ENCODE measurements at places on chromosomes 5 and 9.

DNA sequence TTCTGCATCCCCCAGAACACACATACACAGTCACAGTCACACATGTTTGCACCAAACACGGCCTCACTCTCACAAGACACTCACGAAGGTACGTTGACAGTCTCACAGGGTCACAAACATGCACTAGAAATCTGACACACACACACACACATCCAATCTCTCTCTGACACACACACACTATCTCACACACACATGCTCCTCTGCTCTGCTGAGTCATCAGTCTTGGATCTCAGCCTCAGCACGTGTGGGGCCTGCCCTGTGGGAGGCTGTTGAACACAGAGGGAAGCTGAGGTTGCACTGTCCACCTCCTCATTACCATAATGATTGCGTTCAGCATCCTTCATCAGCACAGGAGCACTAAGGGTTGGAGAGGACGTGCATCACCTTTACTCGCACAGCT lies 188.8 kb downstream of the MTRR start:
- no peak for DNase-seq

DNA sequence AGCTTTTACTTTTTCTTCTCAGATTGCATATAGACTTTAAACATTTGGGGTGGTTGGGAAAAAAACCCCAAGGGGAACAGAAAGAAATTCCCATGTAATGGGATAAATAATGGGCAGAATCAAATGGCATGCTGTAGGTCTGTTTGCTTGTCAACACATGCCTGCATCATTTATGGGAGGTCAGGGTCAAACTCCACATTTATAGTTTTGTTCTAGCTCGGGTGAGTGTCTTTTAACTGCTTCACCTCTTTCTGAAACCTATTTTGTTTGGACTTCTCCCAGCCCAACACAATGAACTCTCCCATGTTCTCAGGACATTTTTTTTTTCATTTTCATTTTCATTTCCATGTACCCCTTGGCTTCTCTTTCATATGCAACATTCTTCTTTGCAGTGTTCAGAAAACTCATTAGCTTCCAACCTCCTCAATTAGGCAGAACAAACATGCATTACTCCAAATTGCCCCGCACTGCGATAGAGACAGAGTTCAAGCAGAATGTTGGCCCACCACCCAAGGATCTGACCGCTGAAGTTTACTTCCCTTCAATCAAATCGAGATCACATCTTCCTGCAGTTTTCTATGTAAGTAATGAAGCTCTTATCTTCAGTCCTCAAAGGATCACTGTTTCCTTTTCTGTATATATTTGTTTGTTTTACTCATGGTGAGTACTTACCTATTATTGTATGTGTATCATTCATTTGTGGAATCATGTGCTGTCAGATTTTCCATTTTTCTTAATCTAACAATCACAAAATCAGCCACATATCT lies 354.6 kb downstream of the ZSWIM6 start:
- no peak for DNase-seq

DNA sequence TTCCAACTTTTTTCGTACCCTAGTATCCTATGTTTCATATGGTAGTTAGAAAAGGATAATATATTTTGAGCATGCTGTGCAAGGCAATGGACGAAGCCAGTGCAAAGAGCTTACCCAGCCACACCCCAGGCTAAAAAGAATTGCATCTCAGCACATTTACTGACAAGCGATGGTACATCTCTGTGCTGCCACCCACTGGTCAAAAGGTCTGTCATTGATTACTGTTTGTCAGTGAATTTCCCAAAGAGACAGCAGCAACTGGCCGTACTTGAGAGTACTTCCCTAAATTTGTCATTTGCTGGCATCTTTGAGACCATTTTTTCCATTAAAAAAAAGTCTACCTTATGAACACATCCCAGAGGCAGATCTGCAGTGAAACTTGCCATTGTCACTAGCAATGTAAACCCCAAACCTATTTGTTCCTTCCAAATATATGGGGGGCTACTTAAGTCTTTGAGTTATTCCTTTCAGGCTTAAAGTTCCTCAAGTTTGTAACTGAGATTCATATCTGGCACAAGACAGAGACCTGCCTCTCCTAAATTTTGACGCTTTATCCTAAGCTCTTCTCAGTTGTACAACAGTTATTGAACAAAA lies 184.3 kb downstream of the CTNND2 start:
- DNase-seq = no peak

DNA sequence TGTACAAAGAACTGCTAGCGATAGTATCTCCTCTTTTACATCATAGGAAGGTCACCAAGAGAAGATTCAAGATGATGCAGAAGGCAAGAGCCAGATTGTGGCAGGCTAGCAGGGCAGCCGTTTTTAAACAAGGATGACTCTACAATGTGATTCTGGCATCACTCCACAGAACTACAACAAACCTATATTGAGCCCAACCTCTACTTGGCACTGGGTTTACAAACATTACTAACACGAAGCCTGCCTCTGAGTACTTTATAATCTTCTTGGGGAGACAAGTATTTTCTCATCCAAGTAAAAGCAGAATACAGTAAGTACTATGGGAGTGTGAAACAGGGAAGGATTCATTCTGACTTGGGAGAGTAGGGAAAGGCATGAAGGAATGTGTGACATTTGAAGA lies 448.6 kb downstream of the ZNF608 start:
- DNase-seq = no peak

DNA sequence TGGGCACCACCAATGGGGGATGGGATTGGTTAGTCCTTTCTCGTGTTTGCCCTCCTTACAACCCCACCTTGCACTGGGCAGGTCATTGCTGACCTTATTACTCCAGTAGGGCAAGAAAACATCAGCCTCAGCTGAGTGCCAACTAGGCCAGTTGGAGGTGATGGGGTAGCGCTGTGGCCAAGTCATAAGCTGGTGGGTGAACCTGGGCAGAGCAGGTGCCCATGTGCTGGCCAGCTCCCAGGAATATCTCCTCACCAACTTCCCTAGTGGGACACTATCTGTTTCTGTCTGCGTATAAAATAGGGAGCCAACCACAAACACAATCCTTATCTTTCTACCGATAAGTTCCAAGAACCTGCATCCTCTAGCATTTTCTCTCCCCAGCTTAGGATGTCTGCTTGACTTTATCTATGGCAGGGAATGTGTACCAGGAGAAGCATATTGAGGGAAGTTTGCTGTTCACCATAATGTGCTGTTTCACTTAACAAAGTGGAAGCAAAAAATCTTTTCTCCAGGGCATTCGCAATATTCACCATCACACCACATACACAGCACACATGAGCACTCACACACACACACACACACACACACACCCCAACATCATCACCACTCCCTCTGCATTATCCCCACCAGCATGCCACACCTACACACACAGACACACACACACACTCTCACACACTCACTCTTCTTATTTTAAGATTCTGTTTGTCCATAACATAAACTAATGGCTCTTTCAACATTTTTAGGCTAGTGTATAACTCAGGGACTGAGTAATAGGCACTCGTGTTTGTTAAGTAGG lies 390.0 kb downstream of the ENC1 start:
- DNase-seq = no peak

DNA sequence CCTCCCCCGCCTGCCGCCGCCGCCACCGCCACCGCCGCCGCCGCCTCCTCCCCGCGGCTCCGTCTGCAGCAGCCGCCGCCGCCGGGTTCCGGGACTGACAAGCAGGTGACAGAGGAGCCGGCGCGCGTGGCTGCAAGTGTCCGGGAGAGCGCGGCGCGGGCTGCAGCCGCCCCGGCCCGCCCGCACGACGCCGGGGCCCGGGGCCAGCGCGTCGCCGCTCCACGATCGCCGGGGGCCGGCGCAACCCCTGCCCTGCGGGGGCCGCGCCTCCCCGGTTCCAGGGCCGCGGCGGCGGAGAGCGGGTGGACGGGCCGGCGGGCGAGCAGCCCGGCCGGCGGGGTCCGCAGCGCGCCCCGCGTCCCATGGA lies 343 bp downstream of the LMX1B start:
- no peak for DNase-seq

- DNase-seq = no peak
Measured at GRCh38 chr9:109728686-109729300, 51.2 kb upstream of the PALM2AKAP2 start.

DNA sequence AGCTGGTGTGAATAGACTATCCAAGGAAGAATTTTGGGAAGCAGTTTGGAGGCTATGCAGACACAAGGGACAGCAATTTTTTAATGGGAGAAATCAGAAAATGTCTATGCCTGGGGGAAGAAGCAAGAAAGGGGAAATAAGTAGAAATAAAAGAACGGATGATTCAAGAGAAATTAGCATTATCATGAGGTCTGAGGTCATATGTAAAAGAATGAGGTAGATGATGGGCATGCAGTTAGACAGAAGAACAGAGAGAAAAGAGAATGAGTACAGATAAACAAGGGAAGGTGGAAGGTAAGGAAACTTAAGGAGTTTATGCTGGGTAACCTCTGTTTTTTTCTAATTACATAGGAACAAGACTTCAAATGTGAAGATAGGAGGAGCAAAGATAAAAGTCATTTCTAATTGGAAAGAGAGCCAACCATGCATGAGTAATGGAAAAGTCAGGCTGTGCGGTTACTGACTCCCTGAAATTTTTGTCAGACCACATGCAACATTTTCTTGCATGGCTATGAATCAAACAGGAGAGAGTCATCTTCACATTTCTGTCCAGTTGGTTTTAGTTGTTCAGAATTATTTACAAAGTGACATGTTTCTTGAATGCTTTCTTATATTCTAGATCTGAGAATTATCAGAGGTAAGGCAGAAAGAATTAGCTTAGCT lies 101.0 kb upstream of the PIK3R1 start:
- no peak for DNase-seq

DNA sequence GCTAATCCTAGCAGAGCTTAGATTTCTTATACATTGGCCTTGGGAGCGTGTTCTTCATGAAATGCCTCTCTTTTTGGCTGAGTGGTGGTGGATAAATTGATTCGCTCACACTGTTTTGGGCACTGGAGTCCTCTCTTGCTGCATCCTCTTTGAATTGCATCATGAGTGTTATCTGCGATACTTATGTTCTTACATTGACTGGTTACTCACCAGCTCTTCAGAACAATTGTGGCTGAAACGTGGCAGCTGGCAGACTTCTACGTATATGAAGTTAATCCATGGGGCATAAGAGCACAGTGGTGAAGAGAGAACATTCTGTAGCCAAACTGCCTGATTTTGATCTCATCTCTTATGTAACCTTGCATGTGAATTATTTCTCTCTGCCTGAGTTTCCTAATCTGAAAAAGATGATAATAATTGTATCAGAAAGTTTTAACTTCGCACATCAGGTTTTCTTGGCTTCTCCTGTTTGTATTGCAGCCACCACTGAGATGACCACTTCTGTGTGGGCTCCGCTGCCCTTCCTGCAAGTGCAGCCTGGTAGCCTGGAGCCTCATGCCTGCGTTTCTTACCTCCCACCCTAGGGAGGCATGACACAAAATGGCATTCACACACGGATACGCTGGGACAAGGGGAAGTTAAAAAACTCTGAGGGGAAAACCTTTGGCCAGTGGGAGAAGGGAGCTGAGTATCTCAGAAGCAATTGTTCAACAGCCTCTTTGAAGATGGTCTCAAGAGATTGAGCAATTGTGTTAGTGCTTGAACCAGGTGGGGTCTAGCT lies 295.2 kb downstream of the ARHGAP26 start:
- no peak for DNase-seq

- DNase-seq = no peak
Measured at GRCh38 chr5:105501315-105501714, 1938.7 kb upstream of the NUDT12 start.

- no peak for DNase-seq
Measured at GRCh38 chr9:121545150-121545874, 45.7 kb upstream of the GGTA1 start.

- no peak for DNase-seq
Measured at GRCh38 chr5:16579142-16579847, 37.5 kb downstream of the RETREG1 start.

- no peak for DNase-seq
Measured at GRCh38 chr9:94600715-94601114, 7.1 kb upstream of the FBP2 start.

DNA sequence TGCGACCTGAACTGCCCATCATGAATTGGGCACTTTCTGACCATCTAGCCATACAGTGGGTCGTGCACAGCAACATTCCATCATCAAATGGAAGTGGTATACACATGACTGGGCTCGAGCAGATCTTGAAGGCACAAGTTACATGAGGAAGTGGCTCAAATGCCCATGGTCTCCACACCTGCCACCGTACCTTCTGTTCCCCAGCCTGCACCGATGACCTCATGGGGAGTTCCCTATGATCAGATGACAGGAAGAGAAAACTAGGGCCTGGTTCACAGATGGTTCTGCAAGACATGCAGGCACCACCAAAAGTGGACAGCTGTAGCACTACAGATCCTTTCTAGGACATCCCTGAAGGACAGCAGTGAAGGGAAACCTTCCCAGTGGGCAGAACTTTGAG lies 21.8 kb downstream of the MTMR12 start:
- DNase-seq = no peak

DNA sequence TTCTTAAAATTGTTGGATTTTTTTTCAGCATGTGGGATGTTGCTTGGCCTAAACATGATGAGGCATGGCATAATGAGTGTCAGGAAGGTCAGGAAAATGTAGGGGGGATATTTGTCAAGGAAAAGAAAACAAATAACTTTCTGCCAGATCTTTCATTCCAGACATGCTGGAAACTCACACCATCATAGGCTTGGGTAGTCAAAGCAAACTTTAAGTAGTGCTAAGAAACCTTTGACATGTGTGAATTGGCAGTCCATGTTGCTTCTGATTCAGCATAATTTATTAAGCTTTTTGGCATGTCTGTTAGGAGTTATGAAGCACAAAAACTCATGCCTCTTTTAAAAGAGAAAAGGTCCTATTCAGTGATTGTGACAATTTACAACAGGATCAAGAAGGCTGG lies 61.3 kb upstream of the MTAP start:
- DNase-seq = no peak

DNA sequence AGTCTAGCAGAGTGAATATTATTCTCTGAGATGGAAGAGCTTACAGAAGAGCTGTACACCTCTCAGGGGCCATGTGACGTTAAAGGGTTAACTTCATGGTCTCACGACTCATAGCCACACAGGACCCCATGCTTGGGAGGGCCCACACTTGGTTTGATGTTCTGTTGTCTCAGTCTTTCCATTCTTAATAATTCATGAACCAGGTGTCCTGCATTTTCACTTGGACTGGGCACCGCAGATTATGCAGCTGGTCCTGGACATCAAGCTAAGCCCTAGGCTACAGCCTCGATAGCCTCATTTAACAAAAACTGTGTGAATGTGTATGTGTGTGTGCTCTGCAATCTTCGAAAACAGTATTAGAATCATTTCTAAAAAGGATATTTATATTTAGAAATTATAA lies 323.5 kb downstream of the PLK2 start:
- DNase-seq = no peak

All from naive thymus-derived CD4-positive, alpha-beta T cell (primary cell).